ENCODE measurements at places on chromosomes 11 and 22.
A peak's percentile ranks its signal among the peaks of the same experiment; 100 is the strongest.

GRCh38 chr11:70694371-70694770 is 296.0 kb downstream of the CTTN start:
- DNase-seq: no peak

GRCh38 chr11:85044911-85045310 is 582.2 kb downstream of the DLG2 start:
- no peak for DNase-seq

DNA sequence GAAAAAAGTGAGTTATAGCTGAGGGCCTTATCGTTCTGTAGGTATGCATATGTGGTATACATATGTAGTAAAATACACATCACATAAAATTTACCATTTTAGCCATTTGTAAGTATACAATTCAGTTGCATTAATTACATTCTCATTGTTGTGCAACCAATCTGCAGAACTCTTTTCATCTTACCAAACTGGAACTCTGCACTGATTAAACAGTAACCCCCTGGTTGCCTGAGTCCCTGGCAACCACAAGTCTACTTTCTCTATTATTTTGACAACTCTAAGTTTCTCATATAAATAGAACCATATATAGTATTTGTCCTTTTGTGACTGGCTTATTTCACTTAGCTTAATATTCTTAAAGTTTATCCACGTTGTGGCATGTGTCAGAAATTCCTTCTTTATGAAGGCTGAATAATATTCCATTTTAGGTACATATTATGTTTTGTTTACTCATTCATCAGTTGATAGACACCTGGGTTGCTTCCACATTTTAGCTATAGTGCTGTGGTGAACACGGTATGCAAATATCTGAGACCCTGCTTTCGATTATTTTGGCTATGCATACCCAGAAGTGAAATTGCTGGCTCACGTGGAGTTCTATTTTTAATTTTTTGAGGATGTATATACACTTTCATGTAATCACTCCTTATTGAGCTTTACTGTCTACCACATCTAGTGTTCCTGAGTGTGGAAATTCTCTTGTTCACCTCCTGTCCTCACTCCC is 1.6 kb upstream of the DDX10 start:
- no peak for DNase-seq

DNA sequence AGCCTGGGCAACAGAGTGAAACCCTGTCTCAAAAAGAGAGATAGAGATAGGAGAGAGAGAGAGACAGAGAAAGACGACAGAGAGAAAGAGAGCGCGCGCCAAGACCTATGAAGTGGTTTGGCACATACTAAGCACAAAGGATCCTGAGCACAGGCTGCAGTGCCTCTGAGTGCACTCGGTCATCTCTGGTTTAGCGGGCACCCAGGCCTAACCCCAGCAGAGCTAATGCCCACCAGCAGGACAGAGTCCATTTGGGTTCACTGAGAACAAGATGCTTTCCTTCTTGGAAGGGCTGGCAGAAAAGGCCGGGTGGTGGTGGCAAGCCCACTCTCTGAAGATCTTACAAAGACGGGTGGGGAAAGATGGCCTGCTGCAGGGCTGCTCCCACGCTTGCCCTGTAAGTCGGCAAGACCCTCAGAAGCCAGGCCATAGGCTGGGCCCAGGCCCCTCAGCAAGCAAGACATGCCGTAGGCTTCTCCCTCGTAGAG is 3.3 kb downstream of the SCARF2 start:
- DNase-seq: no peak

DNA sequence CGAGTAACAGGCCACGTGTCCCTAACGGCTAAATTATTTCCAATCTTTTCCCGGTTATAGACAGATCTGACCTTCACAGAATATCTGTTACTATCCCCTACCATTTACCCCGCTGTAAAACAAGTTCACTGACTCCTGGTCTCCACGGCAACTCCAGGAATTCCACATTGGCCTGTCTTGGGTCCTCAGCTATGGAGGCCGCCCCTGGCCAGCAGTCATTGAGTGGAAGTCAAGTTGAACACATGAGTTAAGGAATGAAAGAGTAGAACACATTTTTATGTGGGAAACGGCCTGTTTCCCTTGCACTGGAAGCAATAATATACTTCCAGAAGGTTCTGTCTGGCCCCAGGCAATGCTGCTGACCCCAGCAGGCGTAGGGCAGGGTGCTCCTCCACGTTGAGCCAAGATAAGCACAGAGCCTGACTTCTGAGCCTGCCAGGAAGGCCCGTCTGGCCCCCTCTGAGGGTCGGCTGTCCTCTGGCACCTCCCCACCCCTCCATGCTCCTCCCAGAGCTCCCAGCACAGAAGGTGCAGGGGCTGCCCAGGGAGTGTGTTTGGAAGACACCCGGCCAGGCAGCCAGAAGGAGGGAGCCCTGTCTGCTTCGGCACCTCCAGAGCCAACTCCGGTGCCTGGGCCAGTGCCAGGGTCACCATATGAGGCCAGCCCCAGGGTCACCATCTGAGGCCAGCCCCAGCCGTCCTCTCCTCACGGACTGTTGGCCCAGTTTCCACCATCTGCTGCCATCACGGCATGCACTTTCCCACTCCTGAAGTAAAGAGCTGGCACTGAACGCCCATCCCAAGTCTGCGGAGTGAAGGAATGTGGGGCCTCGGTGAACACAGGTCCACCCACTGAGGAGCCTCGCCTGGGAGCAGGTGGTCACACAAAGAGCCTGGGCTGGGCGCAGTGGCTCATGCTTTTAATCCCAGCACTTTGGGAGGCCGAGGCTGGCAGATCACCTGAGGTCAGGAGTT is 813.2 kb downstream of the BRD1 start:
- DNase-seq: no peak

DNA sequence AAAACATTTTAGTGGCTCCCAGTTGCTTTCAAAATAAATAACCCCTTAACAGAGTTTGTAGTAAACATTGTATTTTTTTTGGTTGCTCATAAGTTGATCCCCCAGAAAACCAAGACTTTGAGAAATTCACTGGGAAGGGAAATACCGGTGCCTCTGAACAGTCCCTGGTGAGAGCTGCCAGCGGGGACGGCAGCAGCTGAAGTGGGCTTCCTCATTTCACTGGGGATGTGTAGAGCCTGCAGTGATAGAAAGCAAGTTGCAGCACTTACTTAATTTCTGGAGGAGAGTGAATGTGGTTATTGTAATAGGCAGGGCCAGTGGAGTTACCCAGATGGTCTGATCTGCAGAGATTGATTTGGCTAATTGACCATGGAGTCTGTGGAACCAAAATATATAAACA is 18.6 kb upstream of the MCHR1 start:
- no peak for DNase-seq

DNA sequence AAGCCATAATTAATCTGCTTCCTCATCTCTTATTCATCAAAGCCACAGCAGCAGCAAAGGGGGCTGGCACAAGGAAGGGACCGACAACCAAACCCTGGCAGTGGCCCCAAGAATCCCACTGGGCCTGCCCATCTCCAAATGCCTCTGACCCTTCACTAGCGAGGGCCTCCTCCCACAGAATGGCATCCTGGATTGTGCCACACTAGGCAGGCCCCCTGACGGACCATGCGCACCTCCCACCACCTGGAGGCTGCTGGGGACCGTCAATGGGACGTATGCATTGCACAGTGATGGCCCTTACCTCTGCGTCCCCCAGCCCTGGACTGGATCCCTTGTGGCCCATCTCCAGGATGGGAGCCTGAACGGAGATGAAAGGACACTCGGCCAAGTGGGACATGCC is 4.1 kb upstream of the RTN4R start:
- no peak for DNase-seq

DNA sequence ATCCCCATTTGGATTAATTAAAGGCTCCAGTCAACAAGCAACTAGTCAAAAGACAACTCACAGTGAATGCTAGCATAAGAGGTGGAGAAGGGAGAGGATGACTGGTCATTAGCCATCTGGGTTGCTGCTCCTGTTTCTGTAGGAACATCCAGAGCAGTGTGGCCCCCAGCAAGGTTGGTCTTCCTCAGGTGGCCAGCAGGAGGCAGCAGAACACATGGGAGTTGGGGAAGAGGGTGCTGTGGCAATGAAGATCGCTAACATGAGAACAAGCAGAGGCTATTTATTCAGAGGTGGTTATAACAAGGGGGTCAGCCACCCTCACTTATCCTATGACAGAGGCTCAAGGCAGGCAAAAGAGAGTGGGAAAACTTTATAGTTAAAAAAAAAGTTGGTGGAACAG is 21.3 kb downstream of the IZUMO1R start:
- DNase-seq: peak; percentile 38

GRCh38 chr11:131195661-131196517 is 174.5 kb upstream of the NTM start:
- DNase-seq: no peak

- DNase-seq: no peak
These were observed 18.9 kb upstream of the TMEM121B start for GRCh38 chr22:17140022-17140421.

DNA sequence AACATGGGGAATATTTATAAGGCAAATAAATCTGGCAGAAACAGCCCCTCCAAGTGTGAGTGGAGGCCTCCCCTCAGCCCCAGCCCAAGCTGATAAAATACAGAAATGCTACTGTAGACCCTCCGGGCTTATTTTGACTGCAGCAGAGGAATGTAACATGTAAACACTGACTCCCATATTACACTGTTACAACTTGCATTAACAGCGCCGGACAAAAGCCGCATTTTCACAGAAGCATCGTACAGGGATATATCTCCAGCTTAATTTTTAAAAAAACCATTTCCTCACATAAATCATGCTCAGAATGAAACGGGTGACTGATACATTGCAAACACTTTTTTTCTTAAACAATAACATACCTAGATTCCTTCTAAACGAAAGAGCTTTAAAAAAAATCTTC is 36.6 kb upstream of the COMT start:
- DNase-seq: no peak

- no peak for DNase-seq
These were observed 24.7 kb downstream of the LDLRAD3 start for GRCh38 chr11:35968386-35969088.

GRCh38 chr11:102158164-102158735 is 48.0 kb downstream of the YAP1 start:
- no peak for DNase-seq

GRCh38 chr11:130642994-130643393 is 194.5 kb downstream of the ADAMTS15 start:
- no peak for DNase-seq

DNA sequence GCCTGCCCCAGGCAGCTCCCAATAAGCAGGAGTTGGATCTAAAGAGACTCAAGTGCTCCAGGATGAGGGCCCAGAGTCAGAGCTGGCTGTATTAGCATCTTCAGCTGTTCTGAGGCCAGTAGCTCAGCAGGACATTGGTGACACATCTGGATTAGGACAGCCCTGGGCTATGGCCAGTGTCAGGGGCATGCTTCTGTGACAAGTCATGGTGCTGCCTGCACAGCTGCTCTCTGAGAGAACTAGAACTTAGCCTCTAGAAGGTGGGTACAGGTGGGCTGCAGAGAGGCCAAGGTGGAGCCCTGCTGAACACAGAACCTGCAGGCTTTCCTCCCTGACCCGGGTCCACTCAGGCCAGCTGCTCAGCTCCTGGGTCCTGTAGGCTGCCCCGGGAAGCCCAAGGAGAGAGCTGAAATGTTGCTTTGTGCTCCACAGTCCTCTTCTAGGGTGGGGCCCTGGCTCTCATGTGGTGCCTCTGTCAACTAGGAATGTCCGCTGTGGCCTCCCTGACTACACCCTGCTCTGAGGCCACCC is 426.9 kb downstream of the SOX6 start:
- DNase-seq: no peak

GRCh38 chr11:109275931-109276330 is 146.1 kb upstream of the C11orf87 start:
- no peak for DNase-seq

GRCh38 chr11:12642040-12642439 is 32.2 kb upstream of the TEAD1 start:
- no peak for DNase-seq

DNA sequence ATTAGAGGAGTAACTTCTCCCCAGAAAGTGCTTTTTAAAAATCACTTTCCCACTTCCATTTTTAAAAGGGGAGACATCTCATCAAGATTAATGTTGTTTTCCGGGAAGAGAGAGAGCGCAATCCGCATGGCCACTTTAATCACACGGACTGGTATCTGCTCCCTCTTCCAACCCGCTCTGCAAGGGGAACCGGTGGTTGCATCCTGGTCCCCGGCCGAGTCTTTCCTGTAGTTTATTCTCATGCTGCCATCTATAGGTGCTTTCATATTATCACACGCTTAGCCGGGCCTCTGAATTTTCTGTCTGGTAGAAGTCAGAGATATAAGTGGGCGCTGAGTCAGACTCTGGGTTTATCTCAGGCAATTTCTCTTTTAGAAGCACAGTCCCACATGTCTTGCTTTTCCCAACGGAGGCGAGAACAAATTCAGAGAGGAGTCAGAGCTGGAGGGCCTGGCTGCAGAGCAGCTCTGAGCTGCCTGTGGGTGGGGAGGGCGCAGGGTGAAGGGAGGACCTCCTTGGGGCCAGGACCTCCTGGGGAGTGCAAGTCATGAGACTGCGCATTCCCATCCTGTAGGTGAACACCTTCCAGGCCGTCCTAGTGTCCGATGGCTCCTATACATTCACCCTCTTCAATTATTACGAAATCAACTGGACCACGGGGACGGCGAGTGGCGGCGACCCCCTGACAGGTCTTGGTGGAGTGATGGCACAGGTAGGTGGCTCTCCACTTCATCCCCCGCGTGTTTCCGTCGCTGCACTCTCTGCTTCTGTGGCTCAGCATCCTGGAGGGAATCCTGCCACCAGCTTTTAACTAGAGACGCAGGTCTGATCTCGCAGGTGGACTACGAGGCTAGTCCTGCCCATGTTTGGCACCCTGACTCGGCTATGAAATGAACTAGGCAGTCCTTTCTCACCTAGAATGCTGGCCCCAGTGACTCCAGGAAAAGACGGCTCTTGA is 11.7 kb downstream of the TECTA start:
- DNase-seq: peak; percentile 16

GRCh38 chr11:86547727-86548126 is 124.7 kb downstream of the ME3 start:
- no peak for DNase-seq

DNA sequence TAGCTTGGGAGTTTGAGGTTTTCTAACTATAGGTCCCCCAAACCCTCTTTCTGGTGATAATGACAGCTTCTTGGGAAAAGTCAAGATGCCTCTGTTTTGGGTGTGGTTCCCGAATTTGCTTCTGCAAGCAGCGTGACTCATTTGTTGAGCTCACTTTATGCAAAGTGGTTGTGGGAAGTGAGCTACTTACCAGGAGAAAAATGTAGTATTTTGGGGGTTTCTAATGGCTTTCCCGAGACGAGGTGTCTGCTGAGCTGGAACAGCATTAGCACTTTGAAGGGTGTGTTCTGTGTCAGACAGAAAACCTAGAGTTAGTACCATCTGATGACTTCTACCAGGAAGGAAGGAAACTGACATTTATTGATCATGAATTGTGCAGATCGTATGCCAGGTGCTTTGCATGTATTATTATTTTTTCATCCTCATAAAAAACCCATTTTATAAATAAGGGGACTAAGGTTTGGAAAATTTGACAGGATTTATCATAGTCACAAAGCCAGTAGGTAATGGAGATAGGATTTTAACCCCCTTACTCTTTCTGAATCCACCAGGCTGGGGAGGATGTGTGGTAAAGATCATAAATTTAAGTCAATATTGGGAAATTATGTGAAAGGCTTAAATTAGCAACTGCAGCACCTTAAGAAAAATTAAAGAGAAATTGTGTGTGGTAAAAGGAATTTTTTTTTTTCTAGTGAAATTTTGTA is 108.8 kb upstream of the CD44 start:
- DNase-seq: no peak

- no peak for DNase-seq
These were observed 11.9 kb upstream of the NARS2 start for GRCh38 chr11:78586452-78587046.

- DNase-seq: no peak
These were observed 37.6 kb upstream of the GRAMD1B start for GRCh38 chr11:123392431-123392830.

Measured in stimulated activated CD4-positive, alpha-beta T cell treated with anti-CD3 and anti-CD28 coated beads, Interleukin-4, amount 100 ng/mL, for 48 hours (primary cell).